IMR-90 (cell line): ENCODE measurements at places on chromosomes 13 and 19. TPM values are rescaled to one million over a fixed set of nuclear protein-coding genes. Genes with fewer than 3 reads are reported as not detected.

GRCh38 chr13:96444676-96445075 lies 354.8 kb downstream of the HS6ST3 start:
- DNase-seq: no peak
- H3K27ac ChIP-seq: no peak overlapping the region
- H3K4me3 ChIP-seq: no peak overlapping the region
- no peaks in the 10 kb centered on the region for H3K4me1 ChIP-seq
- no peaks in the 10 kb centered on the region for H3K36me3 ChIP-seq

DNA sequence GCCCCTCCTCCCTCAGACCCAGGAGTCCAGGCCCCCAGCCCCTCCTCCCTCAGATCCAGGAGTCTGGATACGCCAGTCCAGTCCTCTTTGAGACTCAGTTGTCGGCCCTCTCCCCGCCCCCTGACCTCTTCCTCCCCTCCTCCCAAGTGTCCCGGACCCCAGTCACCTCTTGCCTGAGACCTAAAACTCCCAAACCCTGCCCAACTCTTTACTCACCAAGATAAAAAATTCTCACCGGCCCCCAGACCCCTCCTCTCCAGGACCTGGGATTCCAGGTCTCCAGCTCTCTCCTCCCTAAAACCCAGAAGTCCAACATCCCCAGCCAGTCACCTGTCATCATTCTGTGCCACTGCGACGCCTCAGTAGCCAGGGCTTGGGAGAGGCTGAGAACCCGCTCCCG lies 1.4 kb upstream of the HSD17B14 start:
- peaks cover 5% of the 10 kb centered on the region for H3K36me3 ChIP-seq
- no peak overlapping the region for H3K4me3 ChIP-seq
- H3K4me1 ChIP-seq: peaks cover 12% of the 10 kb centered on the region
- H3K27ac ChIP-seq: no peak overlapping the region
- no peak for DNase-seq

DNA sequence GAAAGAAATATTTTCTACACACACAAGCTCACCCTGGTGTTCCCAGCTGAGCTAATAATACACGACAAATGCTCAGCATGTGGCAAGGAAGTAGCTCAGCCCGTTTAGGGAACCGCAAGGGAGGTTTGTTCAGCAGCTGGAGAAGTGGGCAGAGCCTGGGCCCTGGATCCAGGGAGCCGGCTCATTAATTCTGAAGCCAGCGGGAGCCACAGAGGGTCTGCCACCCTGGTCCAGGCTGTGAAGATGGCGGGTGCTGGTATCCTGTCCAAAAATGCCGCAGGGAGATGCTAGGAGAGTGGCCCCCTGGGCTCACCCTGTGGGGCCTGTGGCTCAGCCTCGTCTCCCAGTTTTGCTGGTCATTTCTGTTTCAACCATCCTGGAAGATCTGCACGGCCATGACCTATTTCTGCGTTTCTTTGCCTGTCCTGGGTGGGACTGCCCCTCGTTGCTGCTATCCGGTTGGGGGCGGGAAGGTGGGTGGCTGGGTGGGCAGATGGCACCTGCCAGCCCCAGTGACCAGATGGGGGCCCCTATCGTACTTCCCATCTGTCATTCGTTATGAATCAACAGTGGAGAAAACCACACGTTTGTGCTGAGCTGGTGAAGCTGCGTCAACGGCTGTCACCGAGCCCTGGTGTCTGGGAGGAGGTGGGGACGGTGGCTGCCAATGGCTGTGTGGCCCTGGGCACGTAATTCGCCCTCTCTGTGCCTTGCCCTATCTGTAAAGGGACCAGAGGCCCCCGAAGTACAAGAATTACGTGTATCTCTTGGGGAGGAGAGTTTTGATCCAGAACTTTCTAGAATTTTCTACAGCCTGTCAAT lies 2.7 kb upstream of the GNA15 start:
- H3K36me3 ChIP-seq: no peaks in the 10 kb centered on the region
- H3K27ac ChIP-seq: no peak overlapping the region
- H3K4me3 ChIP-seq: no peak overlapping the region

DNA sequence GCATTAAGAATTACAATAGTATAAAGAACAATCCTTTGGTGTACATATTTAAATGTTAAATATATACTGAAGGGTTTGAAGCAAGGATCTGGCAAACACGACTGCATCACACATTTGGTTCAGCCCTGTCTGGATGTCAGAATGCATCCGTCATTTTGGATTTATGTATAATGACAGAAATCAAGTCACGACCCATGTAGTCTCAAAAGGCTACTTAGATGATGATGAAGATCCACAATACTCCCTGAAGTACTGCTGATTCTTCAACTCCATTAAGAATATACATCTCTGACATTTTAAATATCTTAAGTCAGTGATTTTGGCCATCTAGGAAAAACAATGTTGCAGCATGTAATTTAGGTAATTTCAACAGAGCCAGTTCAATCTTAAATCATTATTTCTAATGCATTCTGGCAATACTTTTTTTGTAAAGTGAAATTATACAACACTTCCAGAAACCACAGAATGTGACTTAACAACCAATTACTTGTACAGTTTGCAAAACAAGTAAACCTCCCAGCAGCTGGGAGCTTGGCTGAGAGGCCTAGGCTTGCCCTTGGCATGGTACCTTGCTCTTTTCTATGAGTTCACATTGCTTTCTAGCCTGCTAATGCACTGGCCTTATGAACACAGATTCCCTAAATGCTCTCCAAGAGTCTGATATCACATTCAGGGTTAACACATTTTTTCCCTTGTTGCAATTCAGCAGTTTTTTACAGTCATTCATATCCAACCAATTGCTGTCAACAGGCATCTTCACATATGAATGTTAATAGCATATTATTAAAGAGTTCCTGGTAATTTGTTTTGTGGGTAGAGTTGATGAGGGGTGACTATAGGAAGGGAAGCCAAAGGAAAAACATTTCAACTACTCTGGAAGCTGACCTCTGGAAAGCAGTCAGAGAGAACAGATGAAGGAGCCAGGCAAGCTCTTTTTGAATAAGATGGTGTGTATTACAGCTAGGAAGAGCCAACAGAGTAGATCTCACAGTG lies 175.2 kb downstream of the ENOX1 start:
- no peaks in the 10 kb centered on the region for H3K4me1 ChIP-seq
- H3K27me3 ChIP-seq: no peaks in the 10 kb centered on the region
- no peak for DNase-seq
- no peaks in the 10 kb centered on the region for H3K36me3 ChIP-seq
- no peak overlapping the region for H3K4me3 ChIP-seq

GRCh38 chr19:32350471-32350865 lies 5.1 kb downstream of the ZNF507 start:
- no peak for DNase-seq
- H3K4me3 ChIP-seq: no peak overlapping the region
- H3K27ac ChIP-seq: no peak overlapping the region
- no peaks in the 10 kb centered on the region for H3K27me3 ChIP-seq
- peaks cover 11% of the 10 kb centered on the region for H3K4me1 ChIP-seq
- peaks cover 23% of the 10 kb centered on the region for H3K36me3 ChIP-seq

ERCC5 gene
- total RNA-seq: 34.4 and 50.8 TPM in 2 replicates

CKM gene
- not detected in 2 replicates for total RNA-seq

PSG1 gene
- total RNA-seq: 0.90 and 1.1 TPM in 2 replicates
